Suppressor macrophage treated with lipopolysaccharide for 1 hour (primary cell): ENCODE measurements at places on chromosomes 13 and 19.

- DNase-seq = peak; percentile 94
Measured at GRCh38 chr19:16584248-16585093, 12.3 kb upstream of the SLC35E1 start.

DNA sequence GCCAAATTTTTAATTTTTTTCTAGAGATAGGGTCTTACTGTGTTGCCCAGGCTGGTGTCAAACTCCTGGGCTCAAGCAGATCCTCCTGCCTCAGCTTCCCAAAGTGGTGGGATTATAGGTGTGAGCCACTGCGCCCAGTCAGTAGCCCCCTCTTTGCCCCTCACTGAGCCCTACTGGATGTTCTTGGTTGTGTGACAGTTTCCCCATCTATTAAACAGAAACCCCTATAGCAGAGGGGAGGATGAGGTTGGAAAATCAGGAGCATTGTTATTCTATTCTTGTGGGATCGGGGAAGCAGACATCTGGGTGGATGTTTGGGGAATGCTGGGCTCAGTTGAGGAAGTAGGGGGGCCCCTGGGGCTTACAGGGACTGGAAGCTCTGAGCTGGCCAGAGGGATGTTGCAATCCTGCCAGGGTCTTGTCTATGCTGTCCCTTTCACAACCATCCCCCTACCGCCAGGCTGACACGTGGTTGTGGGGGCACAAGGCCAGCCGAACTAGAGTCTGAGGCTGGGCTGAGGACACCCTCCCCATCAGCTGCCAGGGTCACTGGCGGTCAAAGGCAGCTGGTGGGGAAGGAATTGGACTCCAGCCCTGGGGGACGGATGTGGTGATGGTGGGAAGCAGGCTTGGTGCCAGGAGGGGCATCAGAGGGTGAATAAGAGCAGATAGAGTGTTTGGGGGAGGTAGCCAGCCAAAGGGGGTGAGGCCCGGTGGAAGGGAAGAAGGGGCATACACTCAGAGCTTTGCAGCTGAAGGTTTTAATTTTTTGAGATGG, 10.9 kb downstream of the APOC1 start:
- DNase-seq = peak; percentile 68

GRCh38 chr19:15404097-15404779, 14.6 kb downstream of the AKAP8L start:
- DNase-seq = no peak

DNA sequence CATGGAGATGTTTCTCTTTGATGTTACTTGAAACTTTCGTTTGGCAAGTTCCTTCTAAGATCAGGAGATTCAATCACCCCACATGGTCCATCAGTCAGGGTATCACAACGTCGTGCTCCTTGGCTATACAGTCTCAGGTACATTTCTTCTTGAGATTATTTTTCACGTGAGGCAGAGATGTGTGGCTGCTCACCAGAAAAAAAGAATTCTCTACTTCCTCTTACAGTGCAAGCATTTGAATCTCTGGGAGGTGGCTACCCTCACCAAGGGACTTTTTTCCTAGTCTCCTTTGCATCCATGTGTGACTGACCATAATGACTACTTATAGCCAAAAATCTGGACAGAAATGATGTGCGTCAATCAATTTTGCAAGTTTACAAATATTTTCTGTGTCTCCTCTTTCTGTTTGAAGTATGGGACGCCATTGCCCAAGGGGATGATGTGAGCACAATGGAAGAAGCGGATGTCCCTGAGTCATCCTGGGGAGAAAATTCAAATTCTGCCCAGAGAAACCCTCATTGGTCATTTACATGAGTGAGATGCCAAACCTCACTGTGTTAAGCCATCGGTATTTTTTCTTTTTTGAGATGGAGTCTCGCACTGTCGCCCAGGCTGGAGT, 8.6 kb upstream of the LAIR2 start:
- peak; percentile 38 for DNase-seq

GRCh38 chr13:79228972-79229371, 177.1 kb downstream of the RBM26 start:
- no peak for DNase-seq

DNA sequence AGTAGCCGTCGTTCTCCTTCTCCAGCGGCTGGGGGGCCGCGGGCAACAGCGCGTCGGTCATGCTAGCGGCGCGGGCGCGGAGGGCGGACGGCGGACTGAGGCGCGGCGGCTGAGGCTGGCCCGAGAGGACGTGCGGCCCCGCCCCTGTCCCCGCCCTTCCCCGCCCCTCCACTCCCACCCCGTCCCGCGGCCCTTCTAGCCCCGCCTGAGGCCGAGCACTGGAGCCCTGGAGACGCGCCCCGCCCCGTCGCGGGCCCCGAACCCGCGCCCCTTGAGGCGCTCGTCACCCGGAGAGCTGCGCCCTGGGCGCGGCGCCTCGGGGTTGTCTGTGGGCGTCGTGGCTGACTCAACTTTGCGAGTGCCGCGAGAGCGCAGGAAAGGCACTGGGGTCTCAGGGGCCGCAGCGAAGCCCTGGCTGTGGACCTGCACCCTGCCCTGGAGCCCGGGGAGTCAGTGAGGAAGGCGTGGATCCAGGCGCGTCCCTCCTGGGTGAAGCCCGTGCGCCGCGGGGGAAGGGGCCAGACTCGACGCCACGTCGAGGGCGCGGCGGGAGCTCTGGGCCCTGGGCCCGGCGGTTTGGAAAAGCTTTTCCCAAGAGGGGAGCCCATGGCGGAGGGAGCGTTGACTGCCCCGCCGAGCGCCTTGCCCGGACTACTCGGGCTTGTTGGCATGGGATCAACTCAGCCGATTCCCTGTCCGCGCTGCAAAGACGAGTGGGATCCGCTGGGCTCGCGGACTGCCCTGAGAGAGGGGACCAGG, at the start of gene RHPN2:
Gene RHPN2 (minus strand): TSS at position 97 of the 759 bp plus-strand sequence. CDS start 36 bp downstream, at position 61.
- peak; percentile 61 for DNase-seq

GRCh38 chr13:114161644-114162532, 17.2 kb upstream of the CFAP97D2 start:
- peak; percentile 70 for DNase-seq

- peak; percentile 47 for DNase-seq
Measured at GRCh38 chr13:33069365-33069764, 53.1 kb downstream of the KL start.

DNA sequence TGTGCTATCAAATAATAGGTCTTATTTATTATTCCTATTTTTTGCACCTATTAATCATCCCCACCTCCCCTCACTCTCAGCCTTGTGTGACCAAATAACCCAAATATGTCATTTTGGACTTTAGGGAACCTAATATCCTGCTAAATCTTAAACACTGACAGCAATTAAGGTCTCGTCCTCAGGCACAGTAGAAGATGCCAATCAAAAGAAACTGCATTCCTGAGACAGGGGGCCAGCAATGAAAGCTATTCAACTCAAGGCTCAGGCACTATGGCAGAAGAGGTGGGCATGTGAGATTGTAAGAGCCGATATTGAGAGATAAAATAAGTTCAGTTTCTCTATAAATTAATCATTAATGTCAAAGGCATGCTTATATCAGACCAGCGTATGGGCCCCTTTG, 1437.7 kb upstream of the PCDH9 start:
- DNase-seq = no peak

DNA sequence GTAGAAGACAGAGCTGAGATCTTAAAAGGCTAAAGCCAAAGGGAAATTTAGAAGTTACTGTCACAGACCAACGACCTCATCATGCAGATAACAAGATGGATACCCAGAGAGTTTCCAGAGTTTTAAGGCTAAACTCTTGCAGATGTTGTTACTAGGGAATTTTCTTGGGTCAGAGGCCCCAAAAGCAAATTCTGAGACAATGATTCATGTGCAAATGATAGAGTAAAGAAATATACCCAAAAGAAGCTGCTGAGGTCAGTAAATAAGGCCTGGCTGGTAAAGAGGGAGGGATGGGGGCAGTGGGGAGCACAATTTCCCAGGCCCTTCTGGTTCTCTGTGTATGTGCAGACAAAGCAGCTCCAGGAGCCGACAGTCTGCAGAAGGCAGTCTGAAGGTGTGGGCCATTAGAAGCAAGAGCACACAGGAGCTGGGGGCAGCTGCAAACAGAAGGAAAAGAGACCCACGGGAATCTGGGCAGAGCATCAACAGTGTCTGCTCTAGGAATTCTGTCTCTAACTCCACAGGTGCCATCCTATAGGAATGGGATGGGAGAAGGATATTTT, 330.8 kb downstream of the TBC1D4 start:
- DNase-seq = no peak

DNA sequence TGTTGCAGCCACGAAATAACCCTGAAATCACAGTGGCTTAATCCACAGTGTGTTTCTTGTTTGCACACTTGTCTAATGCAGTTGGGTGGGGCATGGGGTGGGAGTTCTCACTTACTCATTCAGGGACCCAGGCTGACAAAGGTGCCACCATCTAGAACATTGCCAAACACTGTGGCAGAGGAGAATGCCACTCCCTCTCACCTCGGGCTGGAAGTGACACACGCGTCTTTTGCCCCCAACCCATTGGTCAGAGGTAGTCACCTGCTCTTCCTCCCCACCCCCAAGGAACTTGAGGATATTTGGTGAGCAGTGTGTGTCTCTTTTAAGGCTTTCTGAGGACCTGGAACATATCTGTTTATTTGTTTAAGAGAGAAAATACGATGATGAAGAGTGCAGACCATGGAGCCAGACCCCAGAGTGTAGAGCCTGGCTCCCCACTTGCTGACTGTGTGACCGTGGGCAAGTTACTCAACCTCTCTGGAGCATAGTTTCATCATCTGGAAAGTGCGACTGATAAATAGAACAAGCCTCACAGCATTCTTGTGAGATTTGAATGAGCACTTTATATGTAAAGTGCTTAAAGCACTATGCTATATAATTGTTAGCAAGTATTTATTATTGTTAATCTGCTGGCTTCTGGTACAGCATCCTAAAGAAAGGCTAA, 17.4 kb downstream of the GPR183 start:
- DNase-seq = no peak

GRCh38 chr19:38025909-38026307, 118.9 kb downstream of the SIPA1L3 start:
- no peak for DNase-seq

- DNase-seq = peak; percentile 78
Measured at GRCh38 chr19:4541114-4541805, 1.4 kb upstream of the LRG1 start.

- DNase-seq = no peak
Measured at GRCh38 chr13:52096748-52097147, 32.1 kb downstream of the NEK5 start.

DNA sequence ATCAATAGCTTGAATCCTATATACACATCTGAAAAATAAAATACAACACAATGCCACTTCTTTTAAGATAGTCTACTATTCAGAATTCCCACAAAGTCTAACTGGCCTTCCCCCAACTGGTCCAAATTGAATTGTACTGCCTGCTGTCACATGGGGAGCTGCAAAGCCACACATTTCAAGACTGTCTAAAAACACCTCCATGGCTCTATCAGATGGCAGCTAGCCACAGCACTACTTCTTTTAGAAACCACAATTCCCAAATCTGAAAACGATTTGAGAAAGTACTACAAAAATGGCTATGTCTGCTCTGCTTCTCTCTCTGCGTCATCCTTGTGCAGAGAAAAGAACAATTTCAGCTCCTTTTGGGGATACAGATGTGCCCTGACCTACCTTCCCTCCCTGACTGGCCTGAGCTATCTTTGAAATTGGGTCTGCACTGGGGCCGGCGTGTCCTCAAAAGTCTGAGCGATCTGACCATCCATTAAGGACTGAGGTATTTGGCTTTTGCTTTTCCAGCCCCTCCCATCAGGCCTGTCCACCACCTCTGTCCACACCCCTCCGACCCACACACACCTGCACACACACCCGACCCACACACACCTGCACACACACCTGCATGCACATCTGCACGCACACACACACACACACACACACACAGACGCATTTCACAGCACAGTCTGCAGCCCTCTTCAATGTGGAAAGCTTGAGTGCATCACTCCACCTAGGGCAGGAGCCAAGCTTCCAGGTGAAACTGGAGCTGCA, 68.6 kb upstream of the IPO5 start:
- DNase-seq = no peak

DNA sequence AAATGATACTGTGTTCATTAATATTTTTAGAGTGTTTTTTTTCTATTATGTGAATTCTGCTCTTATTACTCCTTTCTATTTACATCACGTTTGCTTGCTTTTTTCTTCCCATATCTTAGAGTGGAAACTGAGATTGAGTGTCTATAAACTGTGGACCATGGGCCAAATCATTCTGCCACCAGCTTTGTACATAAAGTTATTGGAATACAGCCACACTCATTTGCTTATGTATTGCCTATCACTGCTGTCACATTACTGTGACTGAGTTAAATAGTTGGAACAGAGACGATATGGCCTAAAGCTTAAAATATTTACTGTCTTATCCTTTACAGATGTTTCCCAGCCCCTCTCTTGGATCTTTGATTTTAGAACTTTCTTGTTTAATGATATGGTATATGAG, 260.4 kb downstream of the MAB21L1 start:
- DNase-seq = no peak
